Choroid plexus epithelial cell (primary cell): ENCODE measurements at places on chromosomes 5 and 9.

GRCh38 chr9:37801287-37801850 lies 772 bp downstream of the DCAF10 start:
- peak; percentile 21 for DNase-seq

DNA sequence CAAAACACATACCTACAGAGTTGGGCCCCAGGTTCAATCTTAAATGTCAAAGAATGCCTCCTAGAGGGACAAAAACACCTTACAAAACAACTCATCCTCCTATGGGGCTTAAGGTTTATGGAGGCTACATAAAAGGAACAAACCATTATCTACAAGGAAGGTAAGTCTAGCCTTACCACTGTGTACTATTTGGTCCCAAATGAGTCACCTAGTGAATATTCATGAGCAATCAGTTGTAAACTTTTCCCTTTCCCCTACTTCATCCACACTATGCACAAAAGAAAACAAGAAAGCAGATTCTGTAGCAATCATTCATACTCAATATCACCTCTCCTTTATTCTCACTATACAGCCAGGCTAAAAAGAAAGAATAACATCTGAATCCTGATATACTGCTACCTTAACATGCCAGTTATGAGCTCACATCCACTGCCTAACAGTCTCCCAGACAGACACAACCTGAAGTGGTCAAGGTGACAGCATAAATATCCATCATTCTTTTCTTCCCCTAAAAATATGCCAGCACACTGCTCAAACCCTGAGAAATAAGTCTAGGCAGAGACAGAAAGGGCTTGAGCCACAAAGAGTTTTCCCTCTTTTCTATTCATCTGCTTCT lies 6.2 kb downstream of the OXCT1 start:
- peak; percentile 34 for DNase-seq

DNA sequence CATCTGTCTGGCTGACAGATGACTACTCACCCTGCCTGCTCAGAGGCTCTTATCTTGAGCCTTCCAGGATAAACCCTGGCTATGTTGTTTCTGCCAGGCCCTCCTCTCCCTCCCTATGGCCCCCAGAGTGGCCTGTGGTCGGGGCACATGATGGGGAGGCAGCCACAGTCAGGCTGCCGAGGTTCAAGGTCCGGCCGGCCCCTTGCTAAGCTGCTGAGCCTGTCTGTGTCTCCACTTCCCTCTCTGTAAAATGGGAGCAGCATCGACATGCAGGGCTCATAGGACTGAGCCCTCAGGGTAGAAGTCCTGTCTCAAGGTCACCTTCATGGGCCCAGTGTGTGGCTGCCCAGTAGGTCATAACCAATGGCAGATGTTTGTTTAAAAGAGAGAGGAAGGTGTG lies 28.5 kb downstream of the WNK2 start:
- DNase-seq, result no peak

DNA sequence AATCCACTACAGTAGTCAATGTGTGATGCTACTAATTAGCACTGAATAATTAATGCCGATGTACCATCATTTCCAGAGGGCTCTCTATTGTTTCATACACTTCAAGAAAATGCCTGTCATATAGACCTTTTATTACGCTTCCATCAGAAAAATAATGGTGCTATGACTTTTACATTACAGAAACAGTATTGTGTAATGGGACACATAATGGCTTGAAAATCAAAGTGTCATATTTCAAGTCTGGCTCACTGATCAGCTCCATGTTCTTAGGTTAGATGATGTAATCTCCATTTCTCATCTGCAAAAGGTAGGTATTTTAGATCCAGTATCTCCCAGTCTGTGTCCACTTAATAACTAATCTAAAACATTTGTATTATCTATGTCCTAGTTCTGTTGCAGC lies 990.6 kb upstream of the TYRP1 start:
- peak; percentile 14 for DNase-seq

GRCh38 chr9:1311462-1312042 lies 261.4 kb downstream of the DMRT2 start:
- no peak for DNase-seq

GRCh38 chr5:74977471-74977870 lies 74.9 kb downstream of the GCNT4 start:
- peak; percentile 39 for DNase-seq

GRCh38 chr9:91301161-91301560 lies 60.6 kb downstream of the AUH start:
- peak; percentile 46 for DNase-seq

- DNase-seq, result peak; percentile 62
Measured at GRCh38 chr5:57817001-57817453, 334.4 kb upstream of the ACTBL2 start.

GRCh38 chr5:6407558-6408259 lies 29.4 kb upstream of the MED10 start:
- no peak for DNase-seq

DNA sequence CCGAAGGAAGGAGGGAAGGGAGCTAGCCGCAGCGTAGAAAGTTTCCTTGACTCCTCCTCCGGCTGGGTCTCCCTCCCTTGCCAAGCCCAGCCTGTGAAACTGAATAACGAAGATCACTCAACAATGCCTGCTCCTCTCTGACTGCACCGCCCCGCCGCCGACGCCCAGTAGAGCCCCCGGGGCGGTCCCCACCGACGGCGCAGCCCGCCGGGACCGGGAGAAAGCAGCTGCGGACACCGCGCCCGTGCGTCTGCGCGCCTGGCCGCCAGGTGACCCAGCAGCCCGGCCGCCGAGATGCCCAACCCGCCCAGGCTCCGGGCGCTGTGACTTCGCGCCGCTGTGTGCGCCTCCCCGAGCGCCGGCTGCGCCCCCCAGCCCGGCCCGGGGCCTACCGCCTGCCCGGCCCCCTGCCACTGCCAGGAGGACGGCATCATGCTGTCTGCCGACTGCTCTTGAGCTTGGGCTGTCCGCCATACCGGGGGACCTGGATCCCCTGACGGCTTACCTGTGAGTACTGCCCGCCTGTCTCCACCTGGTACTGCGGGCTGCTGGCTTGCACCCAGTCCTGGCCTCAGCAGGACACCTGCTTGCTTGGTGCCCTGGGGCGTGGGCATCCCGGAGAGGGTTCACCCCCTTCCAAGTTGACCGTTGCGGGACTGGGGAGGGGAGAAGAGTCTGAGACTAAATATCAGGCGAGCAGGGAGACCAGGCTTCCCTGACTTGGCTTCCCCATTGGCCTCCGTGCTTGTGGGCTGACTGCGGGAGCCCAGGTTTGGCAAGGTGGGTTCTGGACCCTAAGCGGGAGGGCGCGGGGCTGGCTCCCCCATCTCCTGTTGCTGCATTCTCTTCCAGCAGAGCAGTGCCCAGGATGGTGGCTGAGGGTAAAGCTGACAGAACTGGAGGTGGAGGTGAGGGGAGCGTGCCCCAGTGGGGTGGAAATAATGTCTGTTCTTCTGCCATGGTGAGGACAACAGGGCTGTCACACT lies 26.2 kb upstream of the SPTLC1 start:
- DNase-seq, result peak; percentile 62

GRCh38 chr9:38683336-38683735 lies 36.6 kb downstream of the FAM240B start:
- peak; percentile 56 for DNase-seq

DNA sequence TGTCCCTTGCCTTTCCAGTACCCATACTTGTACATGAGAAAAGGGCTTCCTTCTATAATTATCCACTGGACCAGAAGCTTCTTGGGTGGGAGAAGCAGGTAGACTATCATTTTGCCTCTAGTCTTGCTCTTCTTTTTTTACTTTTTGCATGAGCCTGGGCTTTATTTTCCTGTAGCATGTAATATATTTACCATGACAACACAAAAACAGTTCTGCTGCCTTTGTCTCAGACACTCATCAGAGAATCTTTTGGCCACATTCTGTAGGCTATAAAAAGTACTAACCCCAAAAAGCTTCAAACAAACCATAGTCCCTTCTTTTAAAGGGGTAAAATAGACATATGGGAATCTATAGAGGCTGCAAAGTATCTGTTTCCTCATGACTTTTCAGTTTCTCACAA lies 339.2 kb upstream of the PIK3R1 start:
- no peak for DNase-seq

GRCh38 chr5:5572976-5573797 lies 150.7 kb downstream of the ICE1 start:
- DNase-seq, result no peak

DNA sequence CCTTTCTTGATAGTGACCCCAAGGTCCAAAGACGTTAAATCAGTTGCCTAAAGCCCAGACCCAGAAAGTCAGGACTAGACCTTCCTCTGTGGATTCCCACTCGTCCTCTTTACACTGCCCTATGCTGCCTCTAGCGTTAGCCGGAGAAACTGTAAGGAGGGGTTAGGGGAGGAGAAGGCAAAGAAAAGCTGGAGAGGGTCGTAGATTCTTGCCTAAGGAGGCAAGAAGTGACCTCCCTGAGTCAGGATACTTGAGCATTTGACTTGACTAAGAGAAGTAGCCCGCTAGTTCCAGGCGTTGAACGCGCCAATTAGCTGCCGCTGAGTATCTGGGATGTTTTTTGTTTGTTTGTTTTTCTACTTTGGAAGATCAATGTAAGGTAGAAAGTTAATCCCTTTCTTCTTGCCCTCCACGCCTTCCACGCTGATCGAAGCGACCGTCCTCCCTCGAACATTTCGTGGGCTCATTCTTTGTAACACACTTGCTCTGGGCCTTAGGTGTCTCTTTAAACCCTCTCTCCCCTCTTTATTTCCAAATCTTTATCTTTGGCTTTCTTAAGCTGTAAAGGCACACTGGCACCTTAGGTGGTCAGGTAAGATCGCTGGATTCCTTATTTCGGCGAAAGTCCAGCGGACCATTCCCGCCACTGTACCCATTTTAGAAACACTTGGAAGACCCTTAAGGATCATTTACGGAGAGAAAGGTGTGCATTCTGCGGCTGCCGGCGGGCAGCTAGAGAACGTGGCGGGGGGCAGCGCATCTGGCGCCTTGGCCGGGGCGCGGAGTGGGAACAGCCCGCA lies 5.1 kb upstream of the RGMB start:
- peak; percentile 73 for DNase-seq

DNA sequence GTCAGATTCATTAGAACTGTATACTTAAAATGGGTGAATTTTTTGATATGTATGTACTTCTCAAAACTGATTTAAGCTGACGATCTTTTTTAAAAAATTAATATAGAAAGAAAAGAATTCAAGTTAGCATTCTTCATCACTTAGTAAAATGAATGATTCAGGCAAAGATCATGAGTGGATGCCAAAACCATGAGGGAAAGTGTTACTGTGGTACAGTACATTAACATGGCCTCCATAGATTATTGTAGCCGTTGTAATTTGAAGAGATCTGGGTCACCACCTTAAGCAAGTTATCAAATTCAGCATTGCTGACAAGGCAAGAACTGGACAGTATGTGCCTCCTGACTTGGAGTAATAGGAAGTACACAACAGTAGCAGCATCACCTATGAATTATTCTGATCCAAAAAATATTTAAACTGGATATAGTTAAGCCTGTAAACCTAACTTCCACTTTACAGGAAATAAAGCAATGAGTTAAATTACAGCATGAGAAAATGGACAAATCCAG lies 29.7 kb downstream of the C9orf85 start:
- DNase-seq, result peak; percentile 30

GRCh38 chr9:21615446-21615845 lies 133.3 kb upstream of the IFNE start:
- no peak for DNase-seq

- DNase-seq, result no peak
Measured at GRCh38 chr5:163401271-163401670, 36.1 kb upstream of the CCNG1 start.

- peak; percentile 65 for DNase-seq
Measured at GRCh38 chr5:50744776-50745175, 78.3 kb downstream of the PARP8 start.

DNA sequence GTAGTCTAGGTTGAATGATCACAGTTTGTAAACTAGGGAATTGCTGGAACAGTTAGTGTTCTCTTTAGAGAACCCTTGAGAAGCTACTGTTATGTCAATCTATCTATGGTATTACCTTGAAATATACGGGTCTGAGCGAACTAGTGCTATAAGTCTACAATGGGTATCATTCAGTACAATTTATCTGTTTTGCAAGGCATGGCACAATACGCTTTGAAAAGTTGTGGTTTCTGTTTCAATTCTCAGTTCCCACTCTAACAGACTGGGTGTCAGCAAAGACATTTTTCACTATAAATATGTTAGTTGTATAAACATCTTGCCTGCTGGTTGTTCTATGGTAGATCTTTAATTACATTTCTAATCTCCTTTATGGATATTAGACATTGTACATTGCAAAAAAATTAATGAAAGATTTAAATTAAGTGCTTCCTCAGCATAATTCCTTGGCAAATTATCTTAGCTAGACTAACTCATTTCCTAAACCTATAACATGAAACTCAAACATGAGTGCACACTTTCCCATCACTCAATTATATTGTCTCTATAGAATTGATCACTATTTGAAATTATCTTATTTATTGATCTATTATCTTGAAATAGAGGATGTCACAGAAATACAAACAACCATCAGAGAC lies 24.9 kb upstream of the SLCO6A1 start:
- no peak for DNase-seq

GRCh38 chr9:3337515-3338225 lies 188.1 kb downstream of the RFX3 start:
- peak; percentile 79 for DNase-seq

GRCh38 chr9:95517559-95518425 lies 1.0 kb upstream of the PTCH1 start:
- DNase-seq, result no peak

- DNase-seq, result no peak
Measured at GRCh38 chr9:22645893-22646292, 199.3 kb downstream of the DMRTA1 start.

GRCh38 chr9:97364769-97365490 lies 47.0 kb upstream of the TDRD7 start:
- DNase-seq, result no peak

- DNase-seq, result peak; percentile 42
Measured at GRCh38 chr5:150323092-150323491, 20.4 kb upstream of the ARSI start.

DNA sequence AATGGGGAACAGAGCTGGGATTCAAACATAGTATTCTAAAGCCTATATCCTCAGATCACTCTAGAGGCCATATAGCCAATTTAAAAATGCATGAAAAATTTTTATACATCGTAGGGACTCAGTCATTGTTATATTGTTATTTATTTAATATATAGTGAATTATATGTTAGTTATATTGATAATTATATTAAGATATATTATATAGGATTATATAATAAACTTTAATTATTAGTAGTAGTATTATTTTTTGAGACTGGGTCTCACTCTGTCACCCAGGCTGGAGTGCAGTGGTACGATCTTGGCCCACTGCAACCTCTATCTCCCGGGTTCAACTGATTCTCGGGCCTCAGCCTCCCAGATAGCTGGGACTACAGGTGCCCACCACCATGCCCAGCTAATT lies 65.7 kb upstream of the DPYSL3 start:
- DNase-seq, result no peak

GRCh38 chr5:133744960-133745308 lies 132.6 kb upstream of the FSTL4 start:
- DNase-seq, result no peak

DNA sequence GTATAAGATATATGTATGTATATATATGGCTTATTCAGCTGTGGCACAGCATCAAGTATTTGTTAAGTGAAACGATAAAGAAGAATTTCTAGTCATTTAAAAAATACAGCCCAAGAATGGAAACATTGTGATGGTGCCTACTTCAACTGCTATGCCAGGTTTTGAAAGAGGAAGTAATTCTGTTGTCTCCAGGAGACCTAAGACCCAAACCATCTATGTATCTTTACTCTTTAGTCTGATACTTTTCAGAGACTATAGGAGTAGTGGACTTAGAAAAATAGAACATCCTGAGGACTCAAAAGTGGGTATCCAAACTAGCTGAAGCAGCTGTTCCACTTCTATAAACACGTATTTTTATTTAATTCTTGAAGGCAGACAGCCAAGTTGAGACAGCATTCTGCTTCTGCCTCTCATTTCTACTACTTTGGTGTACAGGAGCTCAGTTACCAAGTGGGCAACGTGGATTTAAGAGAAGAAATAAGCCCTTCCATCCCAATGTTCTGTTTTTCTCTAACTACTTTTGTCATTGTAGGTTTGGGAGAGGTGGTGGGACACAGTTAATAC lies 110.7 kb downstream of the RPS23 start:
- no peak for DNase-seq
